Bronchus fibroblast of lung (primary cell): ENCODE measurements at places on chromosomes 5 and 9. TPM values are rescaled to one million over a fixed set of nuclear protein-coding genes. Genes with fewer than 3 reads are reported as not detected.

Gene TMEM174
- not detected in 2 replicates for total RNA-seq

Gene SLU7
- total RNA-seq, result 36.1 and 40.2 TPM in 2 replicates

Gene ANKRD34B
- total RNA-seq, result not detected in 2 replicates

Gene STXBP1
- total RNA-seq, result 19.0 and 20.1 TPM in 2 replicates

Gene TEX48
- total RNA-seq, result not detected in 2 replicates

Gene DRD1
- not detected in 2 replicates for total RNA-seq

Gene INSL6
- total RNA-seq, result not detected in 2 replicates

Gene FBP2
- not detected in 2 replicates for total RNA-seq

Gene CFAP77
- total RNA-seq, result not detected in 2 replicates

Gene CARTPT
- total RNA-seq, result not detected in 2 replicates

Gene WDR38
- not detected in 2 replicates for total RNA-seq

Gene SPATA6L
- under 0.01 and 0.89 TPM in 2 replicates for total RNA-seq

Gene TMEM171
- 2.2 and 3.0 TPM in 2 replicates for total RNA-seq

Gene SPINK7
- not detected in 2 replicates for total RNA-seq

Gene RASEF
- under 0.01 TPM in 1 of 2 replicates, not detected in the other for total RNA-seq

Gene SPAG8
- total RNA-seq, result 1.5 and 2.4 TPM in 2 replicates
